Cerebellar cortex (tissue), 1 donor: ENCODE measurements at places on chromosomes 11 and 22.

DNA sequence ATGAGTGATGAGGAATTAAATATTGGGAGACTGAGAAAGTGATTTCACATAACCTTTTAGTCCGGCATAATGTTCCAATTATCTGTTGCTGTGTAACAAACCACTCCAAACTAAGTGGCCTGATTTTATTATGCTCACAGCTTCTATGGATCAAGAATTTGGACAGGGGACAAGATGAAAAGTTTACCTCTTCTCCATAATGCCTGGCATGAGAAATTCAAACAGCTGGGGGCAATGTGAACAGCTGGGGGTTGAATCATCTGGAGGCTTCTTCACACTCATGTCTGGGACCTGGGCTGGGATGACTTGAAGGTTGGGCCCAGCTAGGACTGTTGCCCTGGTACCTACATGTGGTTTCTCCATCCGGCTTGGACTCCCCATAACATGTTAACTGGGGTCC lies 99.4 kb upstream of the DRD2 start:
- no peak for DNase-seq

DNA sequence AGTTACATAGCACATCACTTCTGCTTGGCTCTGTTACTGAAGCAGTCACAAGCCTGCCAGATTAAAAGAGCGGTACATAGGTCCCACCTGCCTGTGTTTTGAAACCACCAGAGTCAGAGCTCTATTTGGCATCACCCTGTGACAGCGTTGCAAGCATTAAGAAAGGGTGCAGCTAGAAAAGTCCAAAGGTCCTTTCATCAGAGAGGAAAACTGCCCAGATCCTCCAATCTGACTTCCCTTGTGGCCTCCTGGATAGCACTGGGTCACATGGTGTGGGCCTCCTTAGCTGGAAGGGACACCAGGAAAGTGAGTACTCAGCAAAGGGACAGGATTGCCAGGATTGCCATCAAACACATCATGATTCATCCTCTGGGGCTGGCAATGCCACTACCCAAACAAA lies 22.9 kb downstream of the STX3 start:
- DNase-seq = no peak

GRCh38 chr22:29152954-29153719 lies 52.6 kb upstream of the EMID1 start:
- no peak for DNase-seq

DNA sequence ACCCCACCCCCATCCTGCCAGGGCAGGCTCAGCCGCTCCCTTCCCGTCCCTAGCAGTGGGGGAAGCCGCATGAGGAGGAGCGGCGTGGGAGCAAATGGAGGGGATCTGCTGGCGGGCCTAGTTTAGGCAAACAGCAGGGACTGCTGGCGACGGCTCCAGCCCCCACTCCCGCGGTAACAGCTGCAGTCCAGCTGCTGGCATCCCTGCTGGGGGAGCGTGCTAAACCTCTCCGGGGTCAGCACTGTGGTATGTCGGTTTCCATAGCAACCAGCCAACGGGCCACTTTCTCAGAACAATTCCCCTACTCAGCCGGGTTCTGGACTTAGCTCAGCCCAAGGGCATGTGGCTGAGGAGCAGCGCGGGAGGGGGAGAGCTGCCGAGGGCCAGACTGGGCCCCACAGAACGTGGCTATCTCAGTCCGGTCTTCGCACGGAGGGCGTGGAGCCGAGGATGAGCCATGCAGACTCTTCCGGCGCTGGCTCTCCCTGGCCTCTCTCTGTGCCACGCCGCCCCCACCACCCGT lies 98.8 kb downstream of the PKNOX2 start:
- DNase-seq = peak; percentile 29

GRCh38 chr22:20867179-20868024 lies 8.6 kb downstream of the SNAP29 start:
- DNase-seq = no peak

- no peak for DNase-seq
Observed at GRCh38 chr11:124199702-124200101, 16.6 kb downstream of the OR10D3 start.

DNA sequence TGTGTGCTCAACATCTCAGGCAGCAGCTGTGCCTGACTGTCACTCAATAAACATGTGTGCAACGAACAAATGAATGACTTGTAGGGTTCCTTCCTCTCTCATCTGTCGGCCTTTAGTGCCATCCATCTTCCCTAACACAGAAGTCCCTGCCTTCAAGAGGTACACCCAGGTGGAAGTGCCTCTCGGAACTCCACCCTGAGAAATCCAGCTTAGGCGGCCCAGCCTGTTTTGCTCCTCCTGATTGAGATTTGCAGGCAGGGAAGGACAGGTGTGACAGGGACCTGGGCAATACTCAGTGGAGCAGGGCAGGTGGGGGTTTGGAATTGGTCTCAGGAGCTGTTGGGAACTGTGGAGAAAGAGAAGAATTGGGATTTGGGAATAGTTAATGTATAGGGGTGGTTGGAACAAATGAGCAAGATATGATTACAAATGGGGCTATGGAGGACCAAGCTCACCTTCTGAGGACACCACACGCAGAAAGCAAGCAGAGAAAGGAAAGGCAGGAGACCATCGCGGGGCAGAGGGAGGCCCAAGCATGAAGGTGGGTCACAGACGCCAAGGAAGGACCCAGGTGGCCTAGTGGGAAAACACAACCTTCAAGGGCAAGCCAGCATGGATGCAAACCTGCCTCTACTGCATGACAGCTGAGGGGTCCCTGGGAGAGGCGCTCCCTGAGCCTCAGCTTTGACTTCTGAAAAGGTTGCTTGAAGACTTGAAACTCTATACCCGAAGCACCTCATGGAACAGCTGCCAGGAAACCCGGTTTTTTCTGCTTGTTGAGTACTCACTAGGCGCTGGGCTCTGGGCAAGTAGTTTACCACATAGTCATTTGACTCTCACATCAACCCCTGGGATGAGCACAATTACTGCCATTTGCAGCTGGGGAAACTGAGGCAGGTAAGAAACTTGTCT lies 40.9 kb upstream of the ANO1 start:
- DNase-seq = no peak

DNA sequence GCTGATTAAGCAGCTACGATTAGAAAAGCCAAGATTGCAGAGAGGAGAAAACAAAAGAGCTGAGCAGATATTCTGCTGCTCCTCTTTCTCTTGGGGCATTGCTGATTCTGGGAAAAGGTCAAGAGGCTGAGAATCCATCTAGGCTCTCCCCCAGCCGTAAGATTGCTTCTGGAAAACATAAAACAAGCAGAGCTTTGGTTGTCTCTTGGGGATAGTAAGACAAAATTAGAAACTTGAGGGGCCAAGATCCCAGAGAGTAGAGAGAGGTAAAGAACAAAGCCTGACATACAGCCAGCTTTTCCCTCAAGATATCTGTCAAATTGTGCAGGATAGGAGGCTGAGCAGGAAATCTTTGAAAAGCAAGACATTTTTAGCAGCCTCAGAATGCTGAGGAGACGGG lies 158.2 kb downstream of the TTC28 start:
- DNase-seq = no peak

GRCh38 chr22:40436505-40437431 lies 66.4 kb downstream of the SGSM3 start:
- DNase-seq = peak; percentile 80

- DNase-seq = no peak
Observed at GRCh38 chr11:127521413-127521812, 520.8 kb upstream of the KIRREL3 start.

DNA sequence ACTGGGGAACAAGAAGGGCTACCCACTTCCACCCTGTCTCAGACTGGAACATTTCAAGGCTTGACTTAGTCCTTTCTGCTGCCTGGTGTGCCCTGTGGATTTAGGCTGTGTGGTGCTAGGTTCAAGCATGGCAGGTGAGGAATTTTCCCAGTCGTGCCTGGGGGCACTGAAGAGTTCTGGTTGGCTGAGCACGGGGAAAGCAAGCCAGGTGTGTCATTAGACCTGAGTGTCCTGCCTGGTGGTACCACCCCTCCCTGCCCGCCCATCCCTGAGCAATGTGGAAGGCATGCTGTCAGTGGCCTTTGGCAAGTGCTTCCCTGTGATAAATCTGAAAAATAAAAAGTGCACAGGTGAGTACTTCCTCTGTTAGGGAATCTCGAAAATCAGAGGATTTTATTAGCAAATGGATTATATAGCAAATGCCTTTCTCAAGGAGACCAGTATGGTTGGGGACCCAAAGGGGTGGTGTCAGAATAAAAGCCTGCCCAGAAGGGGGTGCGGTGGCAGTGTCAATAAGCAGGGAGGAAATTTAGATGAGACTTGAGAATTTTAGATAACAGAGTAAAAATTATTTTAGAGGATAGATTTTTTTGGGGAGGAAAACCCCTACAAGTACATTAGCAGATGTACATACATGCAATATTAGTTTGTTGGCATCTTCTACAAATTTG lies 22.8 kb downstream of the TEAD1 start:
- no peak for DNase-seq

- DNase-seq = no peak
Observed at GRCh38 chr22:36171941-36172340, 11.4 kb upstream of the APOL3 start.

- DNase-seq = peak; percentile 66
Observed at GRCh38 chr11:74321487-74322188, 10.2 kb upstream of the P4HA3 start.

GRCh38 chr11:113345978-113346377 lies 31.6 kb downstream of the TTC12 start:
- DNase-seq = no peak

- no peak for DNase-seq
Observed at GRCh38 chr22:35305525-35306070, 5.9 kb downstream of the TOM1 start.
